ENCODE measurements at places on chromosomes 13 and 19.

DNA sequence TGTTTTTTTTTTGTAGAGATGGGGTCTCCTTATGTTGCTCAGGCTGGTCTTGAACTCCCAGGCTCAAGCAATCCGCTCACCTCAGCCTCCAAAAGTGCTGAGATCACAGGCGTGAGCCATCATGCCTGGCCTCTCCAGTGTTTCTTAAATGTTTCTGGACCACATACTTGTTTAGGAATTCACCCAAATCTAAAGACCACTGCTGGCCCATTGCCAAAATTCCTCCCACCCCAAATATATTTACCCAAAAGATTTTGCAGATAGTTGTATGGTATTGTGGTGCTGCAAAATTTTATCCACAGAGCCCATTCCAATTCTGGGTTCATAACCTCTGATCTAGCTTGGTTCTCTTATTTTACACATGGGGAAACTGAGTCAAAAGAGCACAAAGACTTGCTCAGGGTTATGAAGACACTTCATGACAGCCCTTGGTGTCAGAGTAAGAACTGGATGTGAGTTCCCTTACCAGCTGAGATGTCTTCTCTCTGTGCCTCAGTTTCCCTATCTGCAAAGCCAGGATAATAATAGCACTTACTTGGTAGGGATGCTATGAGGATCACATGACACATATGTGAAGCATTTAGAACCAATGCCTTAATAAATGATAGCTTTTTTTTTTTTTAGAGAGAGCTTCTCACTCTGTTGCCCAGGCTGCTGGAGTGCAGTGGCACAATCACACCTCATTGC, 10.9 kb downstream of the NFILZ start:
- DNase-seq: no peak

DNA sequence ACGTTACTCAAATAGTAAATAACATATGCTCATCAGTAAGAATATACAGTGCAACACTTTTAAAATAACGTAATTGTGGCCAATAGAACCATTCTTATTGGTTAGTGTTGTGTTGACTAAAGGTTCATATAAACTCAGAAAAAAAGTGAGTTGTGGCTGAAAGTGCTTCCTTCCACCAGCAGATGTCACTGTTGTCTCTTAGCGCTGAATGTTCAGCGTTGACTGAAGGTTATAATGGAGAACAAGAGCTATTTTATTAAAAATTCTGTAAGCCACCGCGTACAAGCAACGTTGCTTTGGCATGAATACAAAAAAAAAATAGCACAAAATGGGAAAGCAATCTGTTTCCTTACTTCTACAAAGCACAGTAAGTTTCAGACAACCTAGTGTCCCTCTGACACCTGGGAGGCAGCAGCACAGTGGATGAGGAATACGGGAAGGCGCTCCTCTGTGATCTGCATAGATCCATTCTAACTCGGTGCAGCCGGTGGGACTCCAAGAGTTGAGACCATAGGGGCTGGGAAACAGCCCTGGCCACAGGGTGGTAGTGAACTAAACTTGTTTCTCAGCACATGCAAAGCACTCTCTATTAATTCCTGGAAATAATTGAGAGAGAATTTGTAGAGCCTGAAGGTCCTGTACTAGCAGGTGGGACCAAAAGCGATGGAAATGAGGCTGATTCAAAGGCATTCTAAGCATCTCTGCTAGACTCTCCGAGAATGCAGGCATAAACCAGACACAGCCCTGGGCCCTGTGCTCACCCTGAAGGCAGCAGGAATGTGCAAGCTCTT, 23.9 kb upstream of the OXGR1 start:
- peak; percentile 49 for DNase-seq

GRCh38 chr19:35105411-35106290, 10.0 kb upstream of the FXYD3 start:
- DNase-seq: no peak

DNA sequence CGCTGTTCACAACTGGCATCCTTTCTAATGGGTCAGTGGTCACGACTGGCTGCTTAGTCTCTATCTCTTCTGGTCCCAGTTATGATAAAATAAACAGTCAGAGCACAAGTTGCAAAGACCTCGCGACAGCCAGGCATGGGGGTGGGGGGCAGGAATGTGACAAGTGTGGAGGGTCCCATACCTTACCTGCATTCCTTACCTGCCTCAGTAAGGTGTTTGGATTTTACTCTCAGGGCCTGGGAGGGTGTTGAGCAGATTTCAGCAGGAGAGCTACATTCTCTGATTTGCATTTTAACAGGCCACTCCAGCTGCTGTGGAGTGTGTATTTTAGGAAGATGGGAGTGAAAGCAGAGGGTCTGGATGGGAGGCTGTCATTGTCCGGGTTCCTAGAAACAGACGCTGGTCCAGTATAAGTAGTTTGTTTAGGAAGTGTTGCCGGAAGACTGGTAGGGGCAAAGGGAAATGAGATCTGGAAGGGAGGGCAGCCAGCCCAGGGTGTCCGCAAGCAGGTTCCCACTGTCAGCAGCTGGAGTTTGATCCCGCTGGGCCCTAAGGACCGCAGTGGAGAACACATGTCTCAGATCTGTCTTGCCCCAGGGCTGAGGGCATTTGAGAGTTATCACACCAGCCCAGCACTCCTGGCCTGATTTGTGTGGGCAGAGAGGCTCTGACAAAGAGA, 920.0 kb downstream of the UQCRFS1 start:
- no peak for DNase-seq

DNA sequence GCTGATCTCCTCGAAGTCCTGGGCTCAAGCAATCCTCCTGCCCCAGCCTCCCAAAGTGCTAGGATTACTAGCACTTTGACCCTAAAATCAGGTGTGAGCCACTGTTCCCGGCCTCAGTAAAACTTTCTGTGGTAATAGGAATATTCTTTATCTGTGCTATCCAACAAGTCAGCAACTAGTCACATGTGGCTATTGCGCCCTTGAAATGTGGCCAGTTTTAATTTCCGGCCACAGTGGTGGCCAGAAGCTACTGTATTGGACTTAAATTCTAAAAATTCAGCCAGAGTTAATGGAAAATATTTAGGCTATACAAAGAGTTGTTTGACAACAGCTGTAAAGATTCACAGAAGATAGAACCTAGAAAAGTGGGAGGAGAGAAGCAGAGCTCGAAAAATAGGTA, 30.0 kb downstream of the KEAP1 start:
- DNase-seq: no peak

DNA sequence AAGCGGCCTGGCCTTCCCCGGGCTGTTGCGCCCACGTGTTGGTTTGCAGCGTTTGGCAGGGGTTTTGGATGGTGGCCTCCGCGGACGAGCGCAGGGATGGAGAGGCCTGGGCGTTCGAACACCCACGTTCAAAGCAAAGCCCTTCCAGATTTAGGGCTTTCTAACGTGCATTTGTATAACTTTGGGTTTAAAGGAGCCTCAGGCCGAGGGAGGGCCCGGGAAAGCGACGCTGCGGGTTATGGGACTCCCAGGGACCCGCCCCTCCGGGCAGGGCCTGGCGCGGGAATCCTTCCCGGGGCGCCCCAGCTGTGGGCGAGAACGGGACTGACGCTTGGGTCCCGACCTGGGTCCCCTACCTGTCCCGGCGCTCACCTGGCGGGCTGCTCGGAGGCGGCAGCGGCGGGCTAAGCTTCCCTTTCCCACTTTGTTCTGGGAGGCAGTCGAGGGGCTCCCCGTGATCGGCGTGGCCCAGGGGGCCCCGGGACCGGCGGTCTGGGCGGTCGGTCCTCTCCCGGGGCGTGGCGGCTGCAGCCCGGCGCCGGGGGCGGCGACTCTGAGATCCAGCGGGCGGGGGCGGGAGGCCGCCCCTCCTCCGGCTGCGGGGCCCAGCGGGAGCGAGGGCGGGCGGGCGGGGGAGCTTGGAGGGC, at the start of gene FBXO17:
Gene FBXO17, minus strand, starts transcription at position 529 of the 647 bp plus-strand sequence. CDS start 25,423 bp downstream, outside the sequence.
- peak; percentile 66 for DNase-seq

- DNase-seq: no peak
Measured at GRCh38 chr19:17794731-17795494, at the start of gene B3GNT3. B3GNT3 (plus strand) TSS chr19:17795138; CDS start chr19:17807808, 12,670 bp downstream.

GRCh38 chr13:50078231-50078894, 63.1 kb downstream of the KCNRG start:
- no peak for DNase-seq

DNA sequence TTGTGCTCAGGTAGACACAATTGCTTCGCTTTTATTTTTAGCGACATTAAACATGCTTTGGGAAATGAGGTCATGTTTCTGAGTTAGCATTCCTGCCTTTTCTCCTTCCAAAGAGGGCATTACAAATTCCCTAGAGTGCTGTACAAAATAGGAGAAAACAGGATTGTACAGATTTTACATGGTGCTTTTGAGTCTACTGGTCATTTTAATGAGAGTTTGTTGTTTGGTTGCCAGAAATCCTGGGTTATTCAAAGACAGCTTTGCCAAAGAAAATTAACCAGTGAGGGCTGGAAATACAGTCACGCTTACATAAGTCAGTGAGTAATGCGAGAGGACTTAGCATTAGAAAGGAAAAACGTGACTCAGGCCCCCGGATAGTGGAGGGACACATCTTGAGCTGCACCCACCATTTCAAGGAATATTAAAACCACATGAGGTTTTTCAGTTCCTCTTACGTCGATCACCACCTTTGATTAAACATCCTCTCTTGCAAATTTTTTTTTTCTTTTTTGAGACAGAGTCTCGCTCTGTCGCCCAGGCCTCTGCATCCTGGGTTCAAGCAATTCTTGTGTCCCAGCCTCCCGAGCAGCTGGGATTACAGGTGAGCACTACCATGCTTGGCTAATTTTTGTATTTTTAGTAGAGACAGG, 55.4 kb downstream of the SACS start:
- DNase-seq: peak; percentile 98

DNA sequence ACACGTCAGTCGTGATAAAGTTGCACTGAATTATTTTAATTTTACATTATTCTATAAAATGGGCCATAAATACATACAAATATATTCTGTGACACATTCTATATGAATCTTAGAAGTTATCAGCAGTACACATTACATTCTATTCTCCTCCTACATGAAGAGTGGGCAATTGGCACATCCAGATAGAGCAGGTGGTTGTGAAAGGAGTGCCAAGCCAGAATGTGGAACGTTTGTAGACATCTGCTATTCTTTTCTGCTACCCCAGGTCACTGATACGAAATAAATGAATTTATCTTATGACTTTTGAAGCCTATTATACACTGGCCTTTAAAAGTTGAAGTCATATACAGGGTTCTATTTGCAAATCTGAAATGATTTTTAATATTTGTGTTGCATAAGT, 373.2 kb downstream of the PCDH17 start:
- no peak for DNase-seq

GRCh38 chr13:90766386-90766902, 581.0 kb upstream of the MIR17HG start:
- no peak for DNase-seq

DNA sequence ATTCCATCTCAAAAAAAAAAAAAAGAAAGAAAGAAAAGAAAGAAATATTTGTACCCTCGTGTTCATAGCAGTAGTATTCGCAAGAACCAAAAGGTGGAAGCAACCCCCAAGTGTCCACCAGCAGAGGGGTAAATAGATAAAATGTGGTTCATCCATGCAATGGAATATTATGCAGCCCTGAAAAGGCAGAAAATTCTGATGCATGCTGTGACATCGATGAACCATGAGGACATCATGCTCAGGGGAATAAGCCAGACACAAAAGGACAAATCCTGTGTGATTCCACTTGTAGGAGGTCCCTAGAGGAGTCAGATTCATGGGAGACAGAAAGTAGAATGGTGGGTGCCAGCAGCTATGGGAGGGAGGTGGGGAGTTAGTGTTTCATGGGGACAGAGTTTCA, 6.4 kb upstream of the LRRC8E start:
- DNase-seq: no peak

GRCh38 chr19:10392120-10392519, 11.2 kb downstream of the CDC37 start:
- DNase-seq: no peak

GRCh38 chr13:112870051-112870331, 99.0 kb upstream of the MCF2L start:
- DNase-seq: no peak

- no peak for DNase-seq
Measured at GRCh38 chr19:50949861-50950260, 3.0 kb downstream of the KLK5 start.

- no peak for DNase-seq
Measured at GRCh38 chr13:96034662-96035061, 18.5 kb downstream of the UGGT2 start.

DNA sequence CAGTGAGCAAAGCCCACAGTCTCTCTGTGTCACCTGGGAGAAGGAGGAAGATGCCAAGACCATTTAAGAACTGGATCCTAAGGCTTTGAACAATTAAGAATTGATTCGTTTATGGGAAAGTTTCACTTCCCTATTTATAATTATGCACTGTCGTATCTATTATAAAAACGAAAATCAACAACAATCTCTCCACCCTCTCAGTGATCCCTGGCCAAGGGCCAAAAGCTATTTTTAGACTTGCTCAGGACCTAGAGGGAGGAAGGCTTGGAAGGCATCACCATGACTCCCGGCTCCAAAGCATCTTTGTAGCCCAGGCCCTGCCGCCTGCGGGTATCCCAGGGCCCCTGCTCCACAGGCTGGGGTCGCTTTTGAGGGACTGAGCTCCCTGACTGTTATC, 1.3 kb downstream of the RHPN2 start:
- DNase-seq: peak; percentile 32

DNA sequence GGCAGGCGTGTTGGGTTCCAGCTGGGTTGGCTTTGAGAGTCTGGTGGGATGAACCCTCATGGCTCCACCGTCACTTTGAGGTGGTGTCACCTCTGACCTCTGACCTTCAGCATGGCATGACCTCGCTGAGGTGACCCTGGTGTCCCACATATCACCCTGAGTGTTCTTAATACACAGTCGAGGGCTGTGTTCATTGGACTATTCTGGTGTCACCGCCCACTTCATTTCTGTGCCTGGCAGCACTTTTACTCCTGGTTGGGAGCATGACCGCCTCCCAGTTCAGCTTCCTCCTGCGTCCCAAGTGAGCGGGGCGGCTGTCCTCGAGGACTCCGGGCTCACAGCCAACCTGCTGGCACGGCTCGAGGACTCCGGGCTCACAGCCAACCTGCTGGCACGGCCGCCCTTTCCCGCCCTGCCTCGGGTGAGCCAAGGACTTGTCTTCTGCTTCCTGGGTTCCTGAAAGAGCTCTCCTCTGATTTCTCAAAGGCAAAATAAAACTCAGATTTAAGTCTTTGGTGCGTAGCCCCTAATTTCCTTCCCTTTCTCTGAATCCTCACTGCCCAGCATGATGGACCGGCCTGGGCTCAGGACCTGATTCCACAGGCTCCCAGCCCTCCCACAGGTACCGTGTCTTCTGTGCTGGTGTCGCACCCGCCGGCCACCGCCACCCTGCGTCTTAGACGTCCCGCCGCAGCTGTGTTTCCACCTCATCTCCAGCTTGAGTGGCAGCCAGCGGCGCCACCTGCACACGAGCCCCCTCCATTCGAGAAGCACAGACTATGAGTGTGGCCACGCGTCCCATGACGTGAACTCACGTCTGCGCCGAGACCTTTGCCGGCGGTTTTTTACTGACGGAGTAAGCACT, 10.4 kb downstream of the ATP4B start:
- peak; percentile 54 for DNase-seq

GRCh38 chr13:90918536-90918935, 429.0 kb upstream of the MIR17HG start:
- DNase-seq: peak; percentile 93

- DNase-seq: no peak
Measured at GRCh38 chr19:11209839-11210655, 12.7 kb upstream of the KANK2 start.

- DNase-seq: no peak
Measured at GRCh38 chr13:105255472-105255871, 1280.0 kb downstream of the EFNB2 start.

- DNase-seq: no peak
Measured at GRCh38 chr13:31982124-31982523, 49.5 kb upstream of the FRY start.

- DNase-seq: no peak
Measured at GRCh38 chr13:46775385-46776107, 21.4 kb downstream of the ESD start.

GRCh38 chr19:48953990-48954594, 583 bp upstream of the BAX start:
- no peak for DNase-seq

Data from fibroblast of lung (primary cell).